ENCODE measurements at places on chromosomes 6 and 20. TPM values are rescaled to one million over a fixed set of nuclear protein-coding genes. Genes with fewer than 3 reads are reported as not detected.

FOXF2 gene
- 4.5 TPM for total RNA-seq

ACTR5 gene
- total RNA-seq = 3.5 TPM

C6orf52 gene
- total RNA-seq = not detected

EDN1 gene
- 1.4 TPM for total RNA-seq

TBXT gene
- total RNA-seq = not detected

SASH1 gene
- total RNA-seq = 33.9 TPM

TFAP2C gene
- not detected for total RNA-seq

C20orf202 gene
- total RNA-seq = 0.58 TPM

MDFI gene
- 30.8 TPM for total RNA-seq

CFB gene
- total RNA-seq = 11.4 TPM

DTNBP1 gene
- 7.5 TPM for total RNA-seq

PXDC1 gene
- total RNA-seq = 119 TPM

MTFR2 gene
- 0.17 TPM for total RNA-seq

WASF1 gene
- 20.2 TPM for total RNA-seq
